ENCODE measurements at places on chromosomes 2 and 18. TPM values are rescaled to one million over a fixed set of nuclear protein-coding genes. Genes with fewer than 3 reads are reported as not detected.

DNA sequence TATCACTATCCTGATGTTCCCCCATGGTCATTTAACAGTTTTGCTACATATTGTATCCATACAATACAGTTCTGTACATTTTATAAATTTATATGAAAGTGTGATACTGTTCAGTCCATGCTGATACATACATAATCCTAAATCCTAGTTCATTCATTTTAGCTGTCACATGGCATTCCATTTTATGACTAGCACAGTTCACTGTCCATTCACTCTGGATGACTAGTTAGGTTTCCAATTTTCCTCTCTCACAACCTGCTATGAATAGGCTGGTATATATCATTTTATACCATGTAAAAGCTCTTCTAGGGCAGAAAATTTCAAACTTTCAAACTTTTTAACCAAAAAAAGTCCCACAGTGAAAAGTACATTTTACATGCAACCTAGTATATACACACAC lies 15.2 kb downstream of the SMAD2 start:
- no peaks in the 10 kb centered on the region for H3K27me3 ChIP-seq
- no peak overlapping the region for H3K4me3 ChIP-seq
- no peaks in the 10 kb centered on the region for H3K36me3 ChIP-seq
- no peak overlapping the region for H3K27ac ChIP-seq
- no peaks in the 10 kb centered on the region for H3K4me1 ChIP-seq

The DLX1 gene
- not detected for total RNA-seq

- no peaks in the 10 kb centered on the region for H3K4me1 ChIP-seq
- H3K36me3 ChIP-seq: no peaks in the 10 kb centered on the region
- H3K4me3 ChIP-seq: no peak overlapping the region
- H3K27me3 ChIP-seq: no peaks in the 10 kb centered on the region
- no peak overlapping the region for H3K27ac ChIP-seq
Observed at GRCh38 chr18:78330766-78331165, 648.9 kb upstream of the SALL3 start.

- no peaks in the 10 kb centered on the region for H3K4me1 ChIP-seq
- no peaks in the 10 kb centered on the region for H3K27me3 ChIP-seq
- no peaks in the 10 kb centered on the region for H3K36me3 ChIP-seq
- no peak for DNase-seq
Observed at GRCh38 chr2:204628926-204629712, 83.8 kb downstream of the PARD3B start.

The DUSP2 gene
- 2.6 TPM for total RNA-seq
